ENCODE measurements at places on chromosomes 7 and 10.

- DNase-seq: no peak
Measured at GRCh38 chr7:132244903-132245480, 331.3 kb downstream of the PLXNA4 start.

GRCh38 chr7:114021135-114021534 is 102.3 kb upstream of the PPP1R3A start:
- no peak for DNase-seq

GRCh38 chr10:100446130-100446761 is 16.6 kb upstream of the WNT8B start:
- DNase-seq: no peak

DNA sequence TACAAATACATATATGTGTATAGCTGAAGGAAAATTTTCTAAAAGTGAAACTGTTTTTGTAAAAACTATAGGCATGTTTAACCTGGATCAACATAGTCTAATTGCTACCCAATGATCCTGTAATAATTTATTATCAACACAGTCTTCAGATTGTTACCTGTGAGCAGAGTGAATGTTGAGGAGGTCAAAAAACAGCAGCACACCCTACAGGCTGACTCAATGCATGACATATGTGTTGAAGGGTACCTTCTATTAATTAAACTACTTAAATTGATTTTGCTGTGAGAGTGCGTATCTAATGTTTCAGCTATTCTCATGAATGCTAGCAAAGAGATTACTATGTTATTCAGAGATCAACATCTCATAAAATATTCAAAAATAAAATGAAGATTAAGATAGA is 411.4 kb downstream of the TNS3 start:
- DNase-seq: no peak

DNA sequence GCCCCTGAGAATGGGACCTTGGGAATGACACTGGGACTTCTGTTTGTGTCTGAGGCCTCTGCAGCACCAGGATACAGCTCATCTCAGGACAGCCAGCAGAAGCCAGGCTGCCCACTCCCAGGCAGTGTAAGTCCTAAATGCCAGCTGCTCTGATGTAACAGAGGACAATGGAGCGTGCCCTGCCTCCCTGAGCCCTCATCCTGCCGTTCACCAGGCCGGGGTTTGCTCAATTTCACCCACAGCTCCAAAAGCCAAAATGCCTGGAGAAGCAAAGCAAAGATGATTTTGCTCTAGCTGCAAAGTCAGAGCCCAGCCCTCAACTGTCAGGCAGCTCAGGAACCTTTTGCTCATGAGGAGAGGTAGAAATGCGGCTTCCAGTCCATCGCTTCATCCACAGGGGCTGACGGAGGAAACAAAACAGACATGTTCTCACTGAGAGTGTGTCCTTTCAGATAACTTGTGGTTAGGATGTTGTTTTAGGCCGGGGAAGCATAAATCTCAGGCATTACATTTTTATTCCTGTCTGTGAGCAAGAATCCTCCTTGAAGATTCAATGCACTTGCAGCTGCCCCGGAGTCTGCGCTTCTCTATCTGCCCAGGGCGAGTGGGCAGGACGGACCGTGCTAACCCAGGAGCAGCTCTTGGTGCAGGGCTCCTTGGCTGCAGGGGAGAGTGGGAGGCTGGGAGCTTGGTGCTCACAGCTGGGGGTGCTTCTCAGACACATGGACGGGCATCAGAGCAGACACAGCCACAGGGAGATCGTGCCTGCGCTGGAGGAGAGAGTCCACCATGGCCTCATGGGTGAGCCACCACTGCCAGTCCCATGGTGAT is 83.2 kb upstream of the CHST15 start:
- DNase-seq: no peak

All from sigmoid colon (tissue), 7 donors.